ENCODE measurements at places on chromosomes 2 and 18. TPM values are rescaled to one million over a fixed set of nuclear protein-coding genes. Genes with fewer than 3 reads are reported as not detected.

NEUROD1 gene
- not detected for total RNA-seq

PSMA8 gene
- total RNA-seq, result not detected

SLC30A3 gene
- total RNA-seq, result 3.2 TPM

PID1 gene
- 3.3 TPM for total RNA-seq

FAHD2B gene
- 12.1 TPM for total RNA-seq

PRKAG3 gene
- total RNA-seq, result not detected

IL36B gene
- not detected for total RNA-seq

ELOA2 gene
- not detected for total RNA-seq

LBX2 gene
- 3.5 TPM for total RNA-seq

GPR35 gene
- 0.61 TPM for total RNA-seq

TMEM169 gene
- 0.38 TPM for total RNA-seq

KCNE4 gene
- 0.64 TPM for total RNA-seq

ERFE gene
- total RNA-seq, result 8.1 TPM

FEV gene
- total RNA-seq, result not detected

RESP18 gene
- not detected for total RNA-seq

GNLY gene
- 0.08 TPM for total RNA-seq
